ENCODE measurements at places on chromosomes 2 and 18.

DNA sequence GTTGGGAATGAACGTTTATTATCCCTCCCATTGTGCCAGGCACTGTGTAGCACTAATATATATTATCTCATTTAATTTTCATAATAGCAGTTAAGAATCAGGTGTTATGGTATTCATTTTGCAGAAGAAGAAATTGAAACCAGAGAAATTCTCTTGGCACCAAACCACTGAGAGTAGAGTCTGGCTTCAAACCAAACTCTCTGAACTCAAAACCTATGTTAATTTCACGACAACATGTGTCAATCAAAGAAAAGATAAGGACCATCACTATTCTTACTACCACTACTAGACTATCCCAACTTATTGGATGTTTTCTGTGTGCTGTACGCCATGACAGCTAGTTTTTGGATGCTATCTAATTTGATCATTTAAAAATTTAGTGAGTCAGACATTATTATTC is 24.1 kb upstream of the ZEB2 start:
- DNase-seq, result no peak

DNA sequence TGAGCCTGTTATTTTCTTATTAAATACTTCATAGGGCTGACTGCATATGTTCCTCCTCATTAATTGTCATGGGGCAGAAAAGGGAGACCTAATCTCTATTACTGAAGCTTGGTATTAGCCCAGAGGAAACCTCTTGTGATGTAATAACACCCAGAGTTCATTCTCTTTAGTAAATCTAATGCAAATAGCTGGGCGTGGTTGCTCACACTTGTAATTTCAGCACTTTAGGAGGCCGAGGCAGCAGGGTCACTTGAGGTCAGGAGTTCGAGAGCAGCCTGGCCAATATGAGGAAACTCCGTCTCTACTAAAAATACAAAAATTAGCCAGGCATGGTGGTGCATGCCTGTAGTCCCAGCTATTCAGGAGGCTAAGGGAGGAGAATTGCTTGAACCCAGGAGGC is 14.7 kb downstream of the DAW1 start:
- no peak for DNase-seq

DNA sequence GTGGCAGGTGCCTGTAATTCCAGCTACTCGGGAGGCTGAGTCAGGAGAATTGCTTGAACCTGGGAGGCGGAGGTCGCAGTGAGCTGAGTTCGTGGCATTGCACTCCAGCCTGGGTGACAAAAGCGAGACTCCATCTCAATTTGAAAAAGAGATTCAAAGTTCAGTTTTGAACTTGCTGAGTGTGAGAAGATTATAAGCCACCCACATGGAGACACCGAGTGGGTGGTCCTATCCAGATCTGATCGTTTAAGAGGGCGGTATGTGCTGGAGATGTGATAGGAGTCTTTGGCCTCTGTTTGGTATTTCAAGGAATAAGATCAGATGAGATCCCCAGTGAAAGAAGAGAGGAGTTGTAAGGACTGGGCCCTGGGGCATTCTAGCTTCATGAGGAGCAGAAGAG is 25.6 kb downstream of the RNF144A start:
- DNase-seq, result no peak

DNA sequence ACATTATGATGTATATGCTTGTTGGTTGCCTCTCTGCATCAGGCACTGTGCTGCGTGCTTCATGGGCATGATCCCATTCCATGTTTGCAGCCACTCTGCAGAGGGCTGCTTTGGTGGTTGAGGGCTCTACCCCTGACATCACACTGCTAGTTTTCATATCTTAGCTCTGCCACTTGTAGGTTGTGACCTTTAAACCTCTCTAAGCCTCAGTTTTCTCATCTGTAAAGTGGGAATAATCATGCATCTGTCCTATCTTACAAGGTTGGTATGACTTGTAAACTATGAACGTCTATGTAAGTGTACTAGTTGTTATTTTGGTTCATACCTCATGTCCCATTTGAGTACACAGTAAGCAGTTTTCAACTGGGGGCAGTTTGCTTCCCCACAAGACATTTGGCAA is 260.4 kb downstream of the PHLPP1 start:
- DNase-seq, result no peak

DNA sequence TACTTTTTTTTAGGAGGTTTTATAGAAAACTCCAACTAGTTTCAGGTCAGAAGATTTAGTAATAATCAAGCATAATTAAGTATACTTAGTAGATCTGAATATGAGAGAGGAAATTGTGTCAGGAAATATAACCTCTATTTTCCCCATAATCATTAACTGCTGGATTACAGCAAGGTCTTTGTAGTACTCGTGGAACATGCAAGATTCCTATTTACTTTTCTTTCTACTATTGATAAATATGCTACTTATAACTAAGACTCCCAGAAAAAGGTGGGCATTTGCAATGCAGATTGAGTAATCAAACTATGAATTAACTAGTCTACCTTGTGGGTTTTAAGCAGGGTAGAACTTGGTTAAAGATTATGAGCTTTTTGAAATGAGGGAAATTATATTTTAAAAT is 570.1 kb downstream of the LRP1B start:
- no peak for DNase-seq

- no peak for DNase-seq
Observed at GRCh38 chr2:66512626-66513025, 77.7 kb downstream of the MEIS1 start.

GRCh38 chr18:69469444-69469919 is 68.8 kb downstream of the DOK6 start:
- DNase-seq, result no peak

DNA sequence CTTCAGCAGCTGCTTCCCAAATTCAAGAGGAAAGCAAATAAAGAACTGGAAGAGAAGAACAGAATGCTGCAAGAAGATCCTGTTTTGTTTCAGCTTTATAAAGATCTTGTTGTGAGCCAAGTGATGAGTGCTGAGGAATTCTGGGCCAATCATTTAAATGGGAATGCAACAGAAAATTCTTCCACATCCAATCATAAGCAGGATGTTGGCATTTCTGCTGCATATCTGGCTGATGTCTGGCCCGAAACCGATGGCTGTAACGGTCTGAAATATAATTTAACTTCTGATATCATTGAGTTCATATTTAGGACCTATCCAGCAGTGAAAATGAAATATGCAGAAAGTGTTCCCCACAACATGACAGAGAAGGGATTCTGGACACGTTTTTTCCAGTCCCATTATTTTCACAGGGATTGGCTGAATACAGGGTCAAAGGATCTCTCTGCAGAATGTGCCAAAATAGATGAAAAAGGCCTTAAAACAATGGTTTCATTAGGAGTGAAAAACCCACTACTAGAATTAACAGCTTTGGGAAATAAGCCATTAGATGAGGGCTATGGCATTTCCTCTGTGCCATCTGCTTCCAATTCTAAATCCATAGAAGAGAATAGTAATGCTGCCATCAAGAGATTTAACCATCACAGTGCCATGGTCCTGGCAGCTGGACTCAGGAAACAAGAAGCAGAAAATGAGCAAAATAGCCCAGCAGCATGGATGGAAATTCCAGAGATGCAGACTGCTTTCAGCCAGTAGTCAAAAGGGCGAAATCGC is 175.6 kb downstream of the MC4R start:
- DNase-seq, result no peak

DNA sequence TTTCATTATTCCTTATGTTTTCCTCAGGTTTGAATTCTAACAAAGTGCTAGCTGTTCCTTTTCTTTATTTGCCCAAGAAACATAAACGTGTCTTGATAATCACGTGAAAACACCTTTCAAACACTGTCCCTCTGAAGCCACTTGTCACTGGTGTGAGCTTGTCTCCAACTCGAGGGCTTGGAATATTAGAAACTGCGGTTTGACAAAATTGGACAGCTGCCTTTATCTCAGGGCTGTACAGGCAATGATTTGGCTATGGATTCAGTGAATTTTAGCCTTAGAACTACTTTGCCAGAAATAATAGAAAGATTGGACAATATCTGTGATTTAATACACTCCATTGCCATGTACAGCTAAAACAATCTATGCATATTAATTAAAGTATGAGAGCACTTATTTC is 763.0 kb upstream of the ACVR2A start:
- no peak for DNase-seq

GRCh38 chr2:44547718-44548117 is 186.0 kb downstream of the CAMKMT start:
- no peak for DNase-seq

DNA sequence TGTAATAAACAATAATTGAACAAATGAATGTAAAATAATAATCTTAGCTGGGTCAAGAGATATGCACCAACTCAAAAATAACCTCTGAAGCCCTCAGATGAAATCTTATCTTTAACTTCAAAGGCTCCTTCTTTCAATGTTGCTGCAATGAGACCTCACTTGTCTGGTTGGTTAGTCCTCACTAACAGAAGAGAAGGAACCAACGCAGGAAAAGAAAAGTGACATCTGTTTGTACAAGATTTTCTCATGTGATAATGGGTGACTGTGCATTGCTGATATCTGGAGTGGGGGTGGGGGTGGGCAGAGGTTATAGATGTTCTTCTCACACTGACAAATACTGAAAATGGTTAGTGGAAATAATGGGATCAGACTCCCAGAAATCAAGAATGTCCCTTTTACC is 2.6 kb downstream of the SCN7A start:
- DNase-seq, result no peak

DNA sequence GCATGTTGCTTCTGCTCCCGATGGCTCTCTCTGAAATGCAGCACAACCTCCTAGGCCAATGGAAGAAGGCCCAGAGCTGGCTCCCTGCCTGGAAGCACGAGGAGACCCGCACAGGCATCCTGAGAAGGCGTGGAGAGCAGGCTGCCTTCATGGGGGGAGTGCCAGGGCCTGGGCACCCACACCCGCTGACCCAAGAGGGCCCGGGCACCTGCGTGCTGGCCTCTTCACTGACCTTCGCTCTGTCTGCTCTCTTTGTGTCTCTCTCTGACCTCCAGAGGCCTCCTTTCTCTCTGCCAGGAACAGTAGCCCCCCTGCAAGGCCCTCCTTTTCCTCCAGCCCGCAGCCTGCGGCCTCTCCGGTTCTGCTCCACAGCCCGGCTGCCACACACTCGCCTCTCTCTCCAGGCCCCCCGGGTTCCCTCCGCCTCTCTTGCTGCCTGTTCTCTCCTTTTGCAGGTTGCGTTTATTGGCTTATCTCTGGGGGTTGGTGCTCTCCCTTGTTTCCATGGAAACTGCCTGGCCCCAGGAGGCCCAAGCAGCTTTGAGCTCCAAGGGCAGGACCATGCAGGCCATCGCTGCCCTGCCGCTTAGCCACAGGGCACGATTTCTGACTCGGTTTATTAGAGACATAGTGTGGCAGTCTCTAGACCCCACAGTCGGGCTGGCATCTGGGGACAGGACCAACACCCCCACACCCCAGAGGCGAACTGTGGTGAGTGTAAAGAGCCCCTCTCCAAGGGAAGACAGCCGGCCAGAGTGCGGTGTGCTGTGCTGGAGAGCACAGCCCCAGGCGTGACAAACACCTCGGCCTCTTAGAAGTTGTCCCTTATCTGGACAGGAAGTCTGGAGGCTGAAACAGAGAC is 1.7 kb downstream of the MZT2B start:
- DNase-seq, result no peak

DNA sequence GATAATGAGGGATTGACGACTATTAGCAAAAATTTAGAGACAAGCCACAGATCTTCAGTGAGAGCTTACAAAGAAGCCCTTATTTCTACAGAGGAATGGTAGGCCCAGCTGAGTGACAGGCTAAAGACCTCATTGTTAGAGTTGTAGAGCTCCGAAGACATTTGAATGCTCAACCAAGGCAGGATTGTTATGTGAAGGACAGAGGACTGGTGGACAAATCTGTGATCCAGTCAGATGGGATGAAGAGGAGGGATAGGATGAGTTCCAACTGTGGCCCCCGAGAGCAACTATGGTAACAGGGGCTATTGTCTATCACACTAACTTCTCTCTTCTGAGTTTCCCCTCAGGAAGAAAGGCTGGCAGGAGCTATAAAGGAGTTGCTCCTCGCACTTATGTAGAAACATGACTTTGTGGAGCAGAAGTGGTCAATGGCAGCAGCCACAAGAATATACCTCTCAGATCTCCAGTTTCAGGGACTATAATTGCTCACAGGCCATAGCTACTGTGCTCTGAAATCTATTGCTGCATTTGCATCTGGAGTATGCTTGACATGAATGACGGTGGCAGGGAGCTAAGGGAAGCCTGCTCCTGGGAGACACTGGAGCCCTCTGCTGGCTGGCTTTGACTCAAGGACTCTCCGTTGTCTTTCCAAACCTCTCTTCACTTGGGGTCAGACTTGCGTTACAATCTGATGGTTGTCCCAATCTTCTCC is 50.3 kb upstream of the GREB1L start:
- peak; percentile 29 for DNase-seq

GRCh38 chr2:222451224-222451674 is 26.9 kb downstream of the SGPP2 start:
- no peak for DNase-seq

- DNase-seq, result no peak
Observed at GRCh38 chr2:39483534-39483933, 46.4 kb upstream of the MAP4K3 start.

DNA sequence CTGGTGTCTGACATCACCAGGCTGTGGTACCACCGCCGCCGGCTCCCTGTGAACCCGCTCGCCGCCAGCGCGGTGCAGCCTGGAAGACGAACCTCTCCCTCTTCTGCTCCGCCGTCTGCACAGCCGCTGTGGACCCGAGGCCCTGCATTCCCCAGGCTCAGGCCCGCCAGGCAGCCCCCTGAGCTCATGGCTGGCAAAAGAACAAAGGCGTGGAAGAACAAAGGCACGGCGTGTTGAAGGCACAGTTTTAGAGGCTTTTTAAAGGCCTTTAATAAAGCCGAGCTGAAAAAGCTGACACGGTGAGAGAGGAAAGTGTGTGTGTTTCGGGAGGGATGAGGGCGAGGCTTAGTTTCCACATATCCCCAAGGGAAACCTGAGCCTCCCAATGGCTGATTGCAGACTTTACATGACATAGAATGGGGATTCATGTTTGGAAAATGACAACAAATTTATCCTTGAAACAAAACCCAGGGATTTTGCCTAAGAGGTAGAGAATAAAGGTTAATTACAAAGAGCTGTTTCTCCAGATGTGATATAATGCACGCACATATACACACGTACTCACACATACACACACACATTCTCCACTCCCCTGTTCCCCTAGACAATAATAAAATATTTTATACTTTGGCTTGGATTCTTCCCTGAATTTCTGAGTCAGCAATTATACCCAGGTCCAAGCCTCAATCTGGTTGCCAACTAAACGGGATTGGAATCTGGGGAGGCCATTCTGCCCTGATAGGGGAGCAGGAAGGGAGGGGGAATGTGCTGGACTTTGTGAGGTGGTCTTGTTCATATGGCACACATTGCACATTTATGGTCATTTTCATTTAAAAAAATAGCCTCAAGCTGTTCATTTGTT is 39.7 kb downstream of the RFX8 start:
- no peak for DNase-seq

GRCh38 chr2:20191714-20192569 is 33.0 kb downstream of the SDC1 start:
- DNase-seq, result no peak

DNA sequence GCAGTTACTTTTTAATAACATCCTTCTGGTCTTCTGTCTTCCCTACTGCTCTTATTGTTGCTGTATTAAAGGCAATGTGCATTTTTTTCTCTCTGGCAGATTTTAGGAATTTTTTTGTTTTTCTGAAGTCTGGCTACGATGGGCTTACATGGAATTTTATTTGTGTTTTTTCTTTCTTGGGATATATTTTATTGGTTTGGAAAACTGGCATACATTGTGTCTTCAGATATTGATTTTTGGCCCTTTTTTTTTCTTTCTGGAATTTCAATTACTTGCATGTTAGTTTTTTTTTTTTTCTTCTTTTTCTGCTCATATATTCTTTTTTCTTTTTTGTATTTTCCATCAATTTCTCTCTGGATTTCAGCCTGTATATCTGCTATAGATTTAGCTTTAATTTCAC is 442.1 kb upstream of the TRIB2 start:
- DNase-seq, result no peak

- no peak for DNase-seq
Observed at GRCh38 chr18:45009756-45010155, 329.1 kb downstream of the SETBP1 start.
